ENCODE measurements at places on chromosomes 6 and 20. TPM values are rescaled to one million over a fixed set of nuclear protein-coding genes. Genes with fewer than 3 reads are reported as not detected.

C4A gene
- total RNA-seq: 1.8 TPM

TP53INP2 gene
- 13.6 TPM for total RNA-seq

SIRPD gene
- total RNA-seq: not detected

CNKSR3 gene
- 21.7 TPM for total RNA-seq

HEY2 gene
- not detected for total RNA-seq

C6orf52 gene
- not detected for total RNA-seq

MRPS18A gene
- total RNA-seq: 40.7 TPM

LRP11 gene
- 28.1 TPM for total RNA-seq

CHMP4B gene
- total RNA-seq: 93.0 TPM

HLA-DQA1 gene
- total RNA-seq: not detected

FILIP1 gene
- total RNA-seq: 0.09 TPM

CTCFL gene
- total RNA-seq: not detected

NUDT3 gene
- 18.0 TPM for total RNA-seq

MYBL2 gene
- 20.0 TPM for total RNA-seq

GJA10 gene
- not detected for total RNA-seq

CDSN gene
- not detected for total RNA-seq

TRAPPC3L gene
- total RNA-seq: 0.30 TPM

XKR7 gene
- not detected for total RNA-seq

PLA2G7 gene
- total RNA-seq: not detected

HLA-DOA gene
- total RNA-seq: not detected

SLC52A3 gene
- total RNA-seq: not detected

CCN2 gene
- 899 TPM for total RNA-seq

CYP24A1 gene
- not detected for total RNA-seq

RIPOR3 gene
- 0.13 TPM for total RNA-seq

OLIG3 gene
- total RNA-seq: not detected

C6orf141 gene
- not detected for total RNA-seq

GATA5 gene
- not detected for total RNA-seq

CRISP2 gene
- total RNA-seq: not detected

SLC44A4 gene
- not detected for total RNA-seq

E2F1 gene
- 11.1 TPM for total RNA-seq

OSBPL2 gene
- 33.5 TPM for total RNA-seq

AKAP12 gene
- total RNA-seq: 5.8 TPM

PGC gene
- not detected for total RNA-seq

HCK gene
- not detected for total RNA-seq

ACAT2 gene
- total RNA-seq: 25.6 TPM

CLIC5 gene
- total RNA-seq: not detected

MOCS3 gene
- 5.9 TPM for total RNA-seq

OXT gene
- not detected for total RNA-seq

SAMD10 gene
- total RNA-seq: 2.3 TPM
